ENCODE measurements at places on chromosomes 12 and 14.

GRCh38 chr12:7905071-7905470 is 30.9 kb downstream of the SLC2A3 start:
- peak; percentile 67 for DNase-seq

GRCh38 chr12:121246893-121247557 is 37.1 kb downstream of the P2RX4 start:
- no peak for DNase-seq

- DNase-seq = peak; percentile 94
Observed at GRCh38 chr14:75831455-75831854, 150.3 kb downstream of the TGFB3 start.

DNA sequence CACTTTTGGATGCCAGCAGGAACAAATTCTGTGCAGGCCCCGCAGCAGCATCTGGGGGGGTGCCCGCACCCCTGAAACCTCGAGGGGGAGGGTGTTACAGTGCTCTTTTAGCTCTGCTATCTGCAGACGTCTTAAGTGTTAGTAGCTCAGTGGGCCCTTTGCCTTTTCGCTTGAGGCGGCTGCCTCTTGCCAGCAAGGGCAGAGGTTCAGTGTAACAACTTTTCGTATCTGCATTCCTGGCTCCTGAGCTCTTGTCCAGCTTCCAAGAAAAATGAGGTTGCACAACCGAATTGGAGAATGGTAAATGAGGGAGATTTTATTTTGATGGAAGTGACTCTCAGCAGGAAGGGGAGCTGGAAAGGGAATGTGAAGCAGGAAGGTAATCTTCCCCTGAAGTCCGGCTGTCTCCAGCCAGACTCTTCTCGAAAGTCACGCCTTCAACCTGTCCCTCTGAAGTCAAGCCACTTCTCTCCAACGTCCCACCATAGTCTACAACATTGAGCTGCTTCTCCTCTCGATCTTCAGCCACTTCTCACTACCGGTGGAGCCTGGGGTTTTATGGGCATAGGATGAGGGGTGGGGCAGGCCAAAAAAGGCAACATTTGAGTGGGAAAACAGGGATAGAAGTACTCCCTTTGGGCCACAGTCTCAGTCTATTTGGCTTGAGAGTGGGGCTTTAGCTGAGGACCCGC is 17.8 kb downstream of the TAS2R50 start:
- DNase-seq = peak; percentile 77

DNA sequence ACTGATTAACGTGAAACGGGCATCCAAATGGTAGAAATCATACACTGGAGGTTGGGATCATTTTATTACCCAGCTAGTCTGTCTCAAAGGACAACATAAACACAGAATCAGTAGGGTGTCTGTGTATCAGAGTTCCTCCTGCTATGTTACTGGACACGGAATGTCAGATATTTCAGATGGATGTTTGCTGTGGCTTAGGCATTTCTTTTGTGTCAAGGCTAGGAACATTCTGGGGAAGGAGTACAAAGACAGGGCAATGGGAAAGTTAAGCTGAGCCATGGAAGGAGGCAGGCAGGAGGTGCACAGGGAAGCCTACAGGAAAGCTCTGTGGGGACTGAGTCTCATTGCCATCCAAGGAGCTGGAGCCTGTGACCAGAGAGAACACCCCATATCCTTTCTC is 254.6 kb downstream of the C12orf75 start:
- DNase-seq = peak; percentile 9

GRCh38 chr14:103819503-103820307 is 27.7 kb downstream of the PPP1R13B start:
- DNase-seq = peak; percentile 24

DNA sequence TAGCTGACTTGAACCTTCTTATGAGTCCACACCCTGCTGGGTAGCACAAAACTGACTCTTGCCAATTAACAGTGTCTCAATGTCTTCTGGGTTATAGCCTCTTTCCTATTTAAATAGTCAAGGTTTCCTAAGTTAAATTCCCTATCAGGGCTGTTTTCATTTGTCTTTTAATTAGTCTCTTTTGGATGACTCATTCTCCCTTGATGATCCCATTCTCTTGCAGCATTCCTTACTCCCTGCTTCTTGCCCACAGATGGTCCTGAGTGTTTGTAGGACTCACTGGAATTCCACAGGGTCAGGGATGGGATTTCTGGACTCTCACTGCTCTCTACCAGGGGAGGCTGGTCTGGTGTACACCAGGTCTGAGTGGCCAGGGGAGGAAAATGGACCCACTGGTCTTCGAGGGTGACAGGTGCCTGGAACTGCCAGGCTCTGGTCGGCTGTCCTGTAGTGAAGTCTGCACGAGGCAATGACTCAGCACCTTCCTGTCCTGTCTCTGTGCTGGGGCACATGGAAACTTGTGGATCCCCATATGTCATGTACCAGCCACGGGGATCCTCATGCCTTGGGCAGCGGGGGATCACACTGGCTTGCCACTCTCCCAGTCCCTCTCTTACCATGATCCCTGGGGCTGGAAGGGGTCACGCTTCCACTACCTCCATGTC is 236.5 kb upstream of the PELI2 start:
- DNase-seq = peak; percentile 2

DNA sequence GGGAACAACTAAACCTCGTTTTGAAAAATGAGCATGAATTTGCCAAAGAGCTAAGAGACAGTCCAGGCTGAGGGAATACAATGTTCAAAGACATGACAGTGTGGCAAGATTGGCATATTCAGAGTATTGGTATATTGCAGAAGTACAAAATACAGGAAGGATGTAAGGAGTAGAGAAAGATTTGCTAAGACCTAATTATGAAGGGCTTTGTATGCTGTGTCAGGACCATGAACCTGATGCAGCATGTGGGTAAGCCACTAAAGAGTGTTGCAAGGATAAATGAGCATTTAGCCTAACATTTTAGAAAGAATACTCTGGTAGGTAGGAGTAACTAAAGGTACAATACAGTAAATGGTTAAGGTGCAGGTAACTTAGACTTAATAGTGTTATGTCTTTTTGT is 65.1 kb downstream of the KTN1 start:
- no peak for DNase-seq

DNA sequence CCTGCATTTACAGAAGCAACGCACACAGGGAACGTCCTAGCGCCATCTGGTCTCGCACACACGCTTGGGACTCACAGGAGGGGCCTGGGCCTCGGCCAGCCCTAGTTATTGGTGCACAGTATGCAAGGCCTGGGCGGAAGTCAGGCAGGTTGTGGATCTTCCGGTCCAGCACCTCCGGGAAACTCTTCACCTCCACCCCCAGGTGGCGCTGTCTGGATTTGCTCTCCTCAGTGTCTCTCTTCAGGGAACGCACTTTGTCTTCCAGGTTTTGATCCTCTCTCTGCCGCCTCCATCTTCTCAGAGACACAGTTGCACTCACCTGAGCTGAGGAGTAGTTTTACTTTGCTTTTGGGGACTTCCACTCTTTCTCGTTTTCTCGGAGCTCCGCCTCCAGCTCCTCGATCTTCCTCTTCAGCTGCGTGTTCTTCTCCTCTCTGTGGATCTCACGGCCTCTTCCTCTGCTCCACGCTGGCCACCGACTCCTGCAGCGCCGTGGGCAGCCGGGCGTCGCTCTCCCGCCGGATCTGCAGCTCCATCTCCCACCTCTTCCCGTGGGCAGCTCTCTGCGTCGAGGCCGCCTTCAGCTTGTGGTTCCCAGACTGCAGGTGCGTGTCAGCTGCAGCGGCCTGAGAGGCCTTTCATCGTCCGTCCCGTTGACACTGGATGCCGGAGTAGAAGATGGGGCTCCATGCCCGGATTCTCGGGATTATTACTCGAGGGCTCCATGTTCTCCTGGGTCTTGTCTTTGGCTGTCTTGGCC is 933.8 kb downstream of the TMEM121 start:
- DNase-seq = no peak

- no peak for DNase-seq
Observed at GRCh38 chr12:132587781-132588180, 22.6 kb downstream of the LRCOL1 start.

- peak; percentile 30 for DNase-seq
Observed at GRCh38 chr12:9378430-9378835, 170.2 kb upstream of the PZP start.

Data from choroid plexus epithelial cell (primary cell).